ENCODE measurements at places on chromosomes 3 and 15.

GRCh38 chr15:72183781-72184164 lies 13.8 kb downstream of the GRAMD2A start:
- no peak for DNase-seq

GRCh38 chr3:134606033-134607025 lies 44.5 kb downstream of the KY start:
- no peak for DNase-seq

DNA sequence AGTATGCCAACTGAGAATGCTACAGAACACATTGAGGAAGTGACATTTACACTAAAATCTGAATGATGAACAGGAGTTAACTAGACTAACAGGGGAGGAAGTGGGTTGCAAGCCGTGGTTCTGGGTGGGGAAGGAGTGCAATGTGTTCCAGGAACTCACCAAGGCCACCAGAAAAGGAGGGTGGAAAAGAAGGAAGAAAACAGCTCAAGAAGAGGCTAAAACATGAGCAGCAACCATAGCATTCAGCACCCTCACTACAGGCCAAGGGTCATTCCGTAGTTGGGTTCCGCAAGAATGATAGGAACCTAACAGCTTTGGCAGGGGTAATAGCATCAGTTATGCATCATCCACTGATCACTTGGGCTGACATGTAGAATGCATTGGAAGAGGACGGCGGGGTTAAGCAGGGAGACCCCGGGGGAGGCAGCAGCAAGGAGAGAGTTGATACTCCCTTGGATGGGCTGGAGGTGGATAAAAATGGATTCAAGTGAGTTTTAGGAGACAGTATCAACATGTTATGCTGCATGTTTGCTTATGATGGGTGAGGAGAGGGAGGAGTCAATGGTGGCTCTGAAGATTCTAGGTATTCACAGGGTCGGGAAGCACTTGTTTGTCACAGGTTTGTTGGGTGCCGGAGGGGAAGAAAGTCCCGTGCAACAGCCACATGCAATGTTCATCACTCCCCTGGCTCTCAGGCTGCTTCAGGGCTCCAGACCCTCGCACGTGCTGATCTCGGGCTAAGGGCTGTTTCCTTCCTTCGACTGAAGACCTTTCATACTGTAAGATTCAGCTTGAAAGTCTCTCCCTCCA lies 53.2 kb downstream of the LIPC start:
- DNase-seq: no peak

DNA sequence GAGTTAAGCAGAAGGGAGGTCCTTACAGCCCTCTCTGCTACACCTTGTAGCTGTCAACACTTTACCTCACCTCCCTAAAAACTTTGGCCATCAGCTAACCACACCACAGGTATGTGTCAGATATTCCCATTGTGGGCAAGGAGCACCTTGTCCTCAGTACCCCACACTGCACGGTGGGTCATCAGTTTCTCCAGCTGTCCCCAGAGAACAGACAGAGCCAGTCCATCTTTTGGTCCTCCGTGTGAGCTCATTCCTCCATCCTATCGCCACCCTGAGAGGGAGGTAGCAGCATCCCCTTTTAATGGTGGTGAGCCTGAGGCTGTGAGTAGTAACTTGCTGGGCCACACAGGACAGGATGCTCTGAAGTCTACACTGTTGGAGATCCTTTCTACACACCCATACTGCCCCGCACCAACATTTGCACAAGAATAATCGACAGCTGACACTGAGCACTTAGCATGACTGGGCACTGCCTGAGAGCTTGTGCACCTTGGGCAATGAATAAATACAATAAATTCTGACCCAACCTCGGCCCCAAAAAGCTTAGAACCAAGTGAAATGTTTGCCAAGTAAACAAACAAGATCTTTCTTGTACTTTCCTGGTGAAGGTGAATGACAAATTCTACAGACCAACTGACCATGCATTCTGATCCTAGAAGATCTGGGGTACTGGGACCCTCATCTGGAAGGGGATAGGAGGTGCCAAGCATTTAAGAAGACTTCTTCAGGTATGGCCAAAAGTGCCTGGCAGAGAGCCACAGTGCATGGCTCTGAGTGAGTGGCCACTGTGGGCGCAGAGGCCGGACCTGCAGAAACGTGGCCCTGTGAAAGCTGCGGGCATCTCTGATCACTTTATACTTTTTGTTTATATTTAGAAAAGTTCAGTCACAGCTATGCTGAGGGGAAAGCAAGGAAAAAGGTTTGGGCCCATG lies 6.9 kb downstream of the CHCHD4 start:
- no peak for DNase-seq
